Naive thymus-derived CD8-positive, alpha-beta T cell (primary cell): ENCODE measurements at places on chromosomes 2 and 18. TPM values are rescaled to one million over a fixed set of nuclear protein-coding genes. Genes with fewer than 3 reads are reported as not detected.

ABCB11 gene
- total RNA-seq: 0.08 TPM

OTX1 gene
- not detected for total RNA-seq

PLEKHH2 gene
- 5.7 TPM for total RNA-seq

UPP2 gene
- total RNA-seq: not detected

PLEK gene
- total RNA-seq: 3.9 TPM

ESPNL gene
- 0.16 TPM for total RNA-seq

RAB1A gene
- total RNA-seq: 51.4 TPM

SP140 gene
- 27.5 TPM for total RNA-seq

CABLES1 gene
- 0.82 TPM for total RNA-seq

LHCGR gene
- not detected for total RNA-seq

GLB1L gene
- 1.8 TPM for total RNA-seq

LYG2 gene
- not detected for total RNA-seq

NAPG gene
- total RNA-seq: 34.8 TPM

NEDD4L gene
- total RNA-seq: 6.5 TPM

HOXD11 gene
- not detected for total RNA-seq

NEMP2 gene
- 23.4 TPM for total RNA-seq

DNAJC5G gene
- not detected for total RNA-seq

RAB27B gene
- total RNA-seq: not detected

CIB4 gene
- not detected for total RNA-seq
